ENCODE measurements at places on chromosomes 12 and 14.

GRCh38 chr14:56073799-56074198 lies 44.4 kb upstream of the PELI2 start:
- DNase-seq, result no peak

DNA sequence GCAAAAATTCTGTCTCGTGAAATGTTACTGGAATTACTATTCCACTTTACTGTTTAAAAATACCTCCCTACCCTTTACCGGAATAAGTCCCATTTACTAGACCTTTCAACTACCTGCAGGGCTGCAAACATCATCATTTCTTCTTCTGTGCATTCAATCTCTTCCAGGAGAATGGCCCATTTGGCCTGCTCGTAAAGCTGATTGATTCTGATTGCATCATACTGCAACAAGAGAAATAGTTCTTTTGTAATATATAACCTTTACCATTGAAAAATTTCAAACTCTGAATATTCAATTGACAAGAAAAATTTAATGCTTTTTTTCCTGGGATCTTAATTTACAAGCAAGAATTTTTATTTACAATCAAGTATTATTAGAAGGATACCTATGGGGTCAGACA lies 72.4 kb downstream of the FERMT2 start:
- no peak for DNase-seq

DNA sequence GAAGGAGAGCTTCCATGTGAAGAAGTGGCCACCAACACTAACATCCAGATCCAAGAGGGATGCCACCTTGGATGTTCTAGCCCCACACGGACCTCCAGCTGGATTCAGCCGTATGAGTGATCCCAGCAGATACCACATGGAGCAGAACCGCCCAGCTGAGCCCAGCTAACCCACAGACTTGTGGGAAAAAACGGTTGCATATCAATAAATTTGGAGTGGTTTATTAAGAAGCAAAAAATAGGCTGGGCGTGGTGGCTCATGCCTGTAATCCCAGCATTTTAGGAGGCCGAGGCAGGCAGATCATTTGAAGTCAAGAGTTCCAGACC lies 11.9 kb upstream of the IFT81 start:
- DNase-seq, result no peak

- DNase-seq, result no peak
Measured at GRCh38 chr12:60684988-60685655, 1089.3 kb downstream of the SLC16A7 start.

DNA sequence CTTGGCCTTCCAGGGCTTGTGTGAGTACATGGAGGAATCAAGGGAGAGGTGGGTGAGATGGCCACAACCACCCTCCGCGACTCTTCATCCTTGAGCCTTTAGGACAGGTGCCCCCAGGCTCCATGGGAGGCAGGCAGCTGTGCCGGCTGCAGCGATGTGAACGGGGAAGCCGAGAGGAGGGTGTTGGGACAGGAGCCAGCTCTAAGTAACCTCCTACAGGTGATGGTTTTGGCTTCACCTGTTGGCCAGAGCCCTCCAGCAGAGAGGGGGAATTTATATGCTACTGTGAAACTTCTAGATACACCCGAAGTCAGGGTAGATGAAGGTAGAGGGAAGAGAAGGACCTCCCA lies 132.2 kb upstream of the HIF1A start:
- no peak for DNase-seq

DNA sequence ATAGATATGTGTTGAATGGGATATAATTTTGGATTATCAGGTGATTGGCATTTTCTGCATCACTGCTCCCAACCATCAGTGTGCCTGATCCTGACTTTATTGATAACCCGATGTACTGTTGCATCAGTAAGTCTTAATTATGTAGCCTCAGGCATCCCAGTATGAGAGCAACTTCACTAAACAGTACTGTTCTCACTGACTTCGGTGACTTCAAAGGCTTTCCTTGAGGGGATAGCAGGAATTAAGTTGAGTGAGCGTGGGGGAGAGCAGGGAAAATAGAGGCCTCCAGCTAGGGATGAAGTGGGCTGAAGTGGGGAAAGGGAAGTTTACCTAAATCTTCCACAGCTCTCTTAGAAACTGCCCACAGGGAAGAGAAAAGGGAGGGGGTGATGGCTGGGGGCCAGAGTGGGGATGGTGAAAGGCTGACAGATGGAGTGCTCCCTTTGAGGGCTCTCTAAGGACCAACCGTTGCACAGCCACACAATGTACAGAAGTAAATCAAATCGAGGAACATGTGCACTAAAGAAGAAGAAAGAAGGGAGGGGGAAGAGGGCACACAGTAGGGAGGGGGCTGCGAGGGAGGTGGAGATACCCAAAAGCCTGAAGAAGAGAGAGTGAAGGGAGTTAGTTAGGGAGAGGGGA lies 10.7 kb upstream of the NEUROD4 start:
- DNase-seq, result no peak

GRCh38 chr12:27468241-27468640 lies 21.7 kb downstream of the SMCO2 start:
- no peak for DNase-seq

DNA sequence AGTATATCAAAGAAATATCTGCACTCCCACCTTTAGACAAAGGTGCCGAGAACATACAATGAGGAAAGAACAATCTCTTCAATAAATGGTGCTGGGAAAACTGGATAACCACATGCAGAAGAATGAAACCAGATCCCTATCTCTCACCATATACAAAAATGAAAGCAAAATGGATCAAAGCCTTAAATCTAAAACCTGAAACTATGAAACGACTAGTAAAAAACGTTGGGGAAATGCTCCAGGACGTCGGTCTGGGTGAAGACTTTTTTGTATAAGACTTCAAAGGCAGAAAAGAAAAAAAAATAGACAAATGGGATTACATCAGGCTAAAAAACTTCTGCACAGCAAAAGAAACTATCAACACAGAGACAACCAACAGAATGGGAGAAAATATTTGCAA lies 83.8 kb downstream of the PPM1A start:
- DNase-seq, result no peak

DNA sequence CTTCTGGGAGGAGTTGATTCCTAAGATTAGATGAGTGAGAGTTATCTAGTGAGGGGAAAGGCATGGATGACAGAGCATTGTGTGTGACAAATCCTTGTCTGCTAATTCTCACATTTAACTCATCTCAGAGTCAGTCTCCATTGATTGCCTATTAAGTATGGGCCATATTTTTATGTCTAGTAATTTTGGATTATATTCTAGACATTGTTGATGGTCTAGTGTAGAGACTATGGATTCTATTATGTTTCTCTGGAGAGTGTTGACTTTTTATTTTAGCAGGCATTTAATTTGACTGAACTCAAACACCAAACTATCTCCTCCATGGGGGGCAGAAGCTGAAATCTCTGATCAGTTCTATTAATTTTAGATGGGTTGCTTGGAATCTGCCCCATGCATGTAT lies 114.4 kb downstream of the CACNA1C start:
- no peak for DNase-seq

- no peak for DNase-seq
Measured at GRCh38 chr12:2689393-2689792, 105.4 kb upstream of the FKBP4 start.

DNA sequence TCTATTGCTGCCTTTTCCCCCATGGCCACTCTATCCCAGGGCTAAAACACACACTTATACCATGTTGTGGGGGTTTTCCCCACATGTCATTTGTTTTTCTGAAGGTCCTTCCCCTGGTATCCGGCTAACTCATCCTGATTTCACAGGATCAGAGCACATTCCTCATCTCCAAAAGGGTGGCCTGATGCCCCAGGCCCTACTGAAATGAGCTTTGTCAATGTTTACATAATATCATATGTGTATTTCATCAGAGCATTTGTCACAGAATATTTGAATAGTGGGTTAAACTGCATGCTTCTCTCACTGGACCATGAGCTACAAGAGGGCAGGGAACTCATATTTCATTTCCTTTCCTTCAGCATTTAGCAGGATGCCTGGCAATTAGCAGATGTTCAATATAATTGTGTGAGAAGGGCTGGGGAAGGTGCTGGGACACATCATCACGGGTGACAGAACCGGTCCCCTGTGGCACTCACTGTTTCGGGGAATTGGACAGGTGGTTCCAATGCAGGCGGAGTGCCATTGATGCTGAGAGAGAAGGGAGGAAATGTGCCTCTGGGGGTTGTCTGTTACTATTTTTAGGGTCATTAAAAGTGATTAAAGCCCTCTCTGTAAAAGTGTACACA lies 26.8 kb downstream of the EMP1 start:
- DNase-seq, result peak; percentile 68

- no peak for DNase-seq
Measured at GRCh38 chr14:101233021-101233366, 328.3 kb upstream of the DIO3 start.
